ENCODE measurements at places on chromosomes 13 and 19. TPM values are rescaled to one million over a fixed set of nuclear protein-coding genes. Genes with fewer than 3 reads are reported as not detected.
A peak's percentile ranks its signal among the peaks of the same experiment; 100 is the strongest.

Gene VSTM2B
- total RNA-seq = not detected

Gene IZUMO2
- total RNA-seq = not detected

Gene TSSK6
- 4.0 TPM for total RNA-seq

Gene SIRT2
- 119 TPM for total RNA-seq

Gene GFY
- not detected for total RNA-seq

Gene BBC3
- 11.2 TPM for total RNA-seq

DNA sequence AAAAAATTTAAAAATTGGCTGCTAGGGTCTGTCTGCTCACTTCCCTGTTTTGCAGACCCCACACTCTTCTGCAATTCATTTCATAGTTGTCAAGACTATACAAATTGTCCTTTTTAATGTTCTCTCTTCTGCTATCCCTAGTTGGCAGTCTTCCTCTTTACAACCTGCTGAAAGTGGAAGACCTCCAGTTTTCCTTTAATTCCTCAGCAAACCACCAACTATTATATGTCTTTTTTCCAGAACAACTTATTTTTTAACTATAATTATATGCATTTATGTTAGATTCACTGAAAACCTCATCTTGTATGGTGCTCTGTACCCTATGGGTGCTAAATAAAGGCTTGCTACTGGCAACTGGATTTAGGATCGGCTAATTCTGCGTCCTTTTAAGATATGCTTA is 1.1 kb upstream of the PHF11 start:
- DNase-seq = no peak

- peak; percentile 13 for DNase-seq
Measured at GRCh38 chr19:2038284-2039088, 12.6 kb downstream of the MKNK2 start.

- DNase-seq = no peak
Measured at GRCh38 chr19:13599681-13600080, 93.4 kb upstream of the CACNA1A start.

GRCh38 chr13:34358811-34359513 is 541.0 kb downstream of the RFC3 start:
- DNase-seq = no peak

DNA sequence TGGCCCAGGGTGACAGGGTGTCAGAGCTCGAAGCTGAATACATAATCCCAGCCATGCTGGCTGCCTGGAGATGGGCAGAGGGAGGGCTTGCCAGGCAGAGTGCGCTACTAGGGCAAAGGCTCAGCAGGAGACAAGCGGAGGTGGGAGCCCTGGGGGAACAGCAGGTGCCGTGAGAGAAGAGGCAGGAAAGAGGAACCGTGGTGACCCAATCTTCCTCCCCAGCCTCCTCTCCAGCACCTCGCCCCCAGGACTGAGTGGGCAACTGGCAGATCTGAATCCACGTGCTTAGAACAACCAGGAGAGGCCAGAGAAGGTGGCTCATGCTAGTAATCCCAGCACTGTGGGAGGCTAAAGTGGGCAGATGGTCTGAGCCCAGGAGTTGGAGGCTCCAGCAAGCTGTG is 11.0 kb upstream of the CCL25 start:
- DNase-seq = no peak

DNA sequence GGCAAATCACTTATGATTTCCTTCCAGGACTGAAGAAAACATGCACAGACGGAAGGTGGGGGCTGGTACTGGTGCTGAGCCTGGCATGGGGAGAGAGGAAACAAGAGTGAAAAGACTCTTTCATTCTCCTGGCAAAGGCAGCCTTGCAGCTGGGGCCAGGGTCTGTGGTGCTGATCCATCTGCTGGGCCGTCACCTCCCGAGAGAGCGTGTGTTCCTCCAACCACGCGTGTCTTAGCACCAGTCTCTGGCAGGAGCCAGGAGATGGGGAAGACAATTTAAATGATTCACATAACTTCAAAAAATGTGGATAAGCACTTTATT is 23.9 kb upstream of the SPART start:
- no peak for DNase-seq

DNA sequence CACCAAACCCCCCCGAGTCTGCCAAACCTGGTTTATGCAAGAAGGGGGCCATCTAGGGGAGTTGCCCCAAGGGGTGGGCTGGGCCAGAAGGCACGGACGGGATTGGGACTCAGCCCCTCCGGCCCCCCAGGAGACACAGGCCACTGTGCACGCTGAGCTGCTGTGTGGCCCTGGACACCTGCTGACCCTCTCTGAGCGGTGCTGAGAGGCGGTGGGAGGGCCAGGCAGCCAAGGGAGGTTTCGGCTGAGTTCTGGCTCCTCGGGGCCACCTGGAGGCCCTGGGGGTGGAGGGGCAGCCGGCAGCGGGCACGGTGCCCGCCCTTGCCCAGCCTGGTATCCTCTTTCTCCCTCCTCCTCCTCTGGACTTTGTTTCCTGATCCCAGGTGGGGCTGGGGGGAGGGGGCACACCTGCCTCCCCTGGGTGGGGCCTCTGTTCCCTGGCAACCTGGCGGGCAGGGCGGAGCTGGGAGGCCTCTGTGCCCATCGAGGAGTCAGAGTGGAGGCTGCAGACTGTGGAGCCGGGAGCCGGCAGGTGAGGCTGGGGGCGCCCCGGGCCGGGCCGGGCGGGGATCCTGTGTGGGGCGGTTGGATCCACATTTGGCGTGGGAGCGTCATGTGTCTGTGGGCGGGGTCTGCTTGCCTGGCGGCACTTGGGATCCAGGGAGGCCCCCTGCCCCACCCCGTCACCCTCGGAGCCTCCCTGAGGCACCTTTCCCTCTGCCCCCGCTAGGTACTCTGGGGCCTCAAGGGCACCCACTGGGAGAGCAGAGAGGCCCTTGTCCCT is at the start of gene MISP:
TSS of gene MISP (plus strand) at position 473 of the 784 bp plus-strand sequence. CDS start 5,835 bp downstream, outside the sequence.
- DNase-seq = no peak

DNA sequence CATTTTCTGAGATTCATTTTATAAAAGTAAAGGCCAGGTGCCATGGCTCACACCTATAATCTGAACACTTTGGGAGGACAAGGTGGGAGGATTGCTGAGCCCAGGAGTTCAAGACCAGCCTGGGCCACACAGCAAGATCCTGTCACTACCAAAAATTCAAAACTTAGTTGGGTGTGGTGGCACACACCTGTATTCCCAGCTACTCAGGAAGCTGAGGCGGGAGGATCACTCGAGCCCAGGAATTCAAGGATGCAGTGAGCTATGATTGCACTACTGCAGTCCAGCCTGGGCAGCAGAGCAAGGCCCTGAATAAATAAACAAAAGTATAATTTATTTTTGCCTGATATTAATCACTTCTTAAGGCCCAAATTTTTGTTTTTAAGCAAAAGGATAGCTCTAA is 40.5 kb downstream of the DHRS12 start:
- DNase-seq = no peak

DNA sequence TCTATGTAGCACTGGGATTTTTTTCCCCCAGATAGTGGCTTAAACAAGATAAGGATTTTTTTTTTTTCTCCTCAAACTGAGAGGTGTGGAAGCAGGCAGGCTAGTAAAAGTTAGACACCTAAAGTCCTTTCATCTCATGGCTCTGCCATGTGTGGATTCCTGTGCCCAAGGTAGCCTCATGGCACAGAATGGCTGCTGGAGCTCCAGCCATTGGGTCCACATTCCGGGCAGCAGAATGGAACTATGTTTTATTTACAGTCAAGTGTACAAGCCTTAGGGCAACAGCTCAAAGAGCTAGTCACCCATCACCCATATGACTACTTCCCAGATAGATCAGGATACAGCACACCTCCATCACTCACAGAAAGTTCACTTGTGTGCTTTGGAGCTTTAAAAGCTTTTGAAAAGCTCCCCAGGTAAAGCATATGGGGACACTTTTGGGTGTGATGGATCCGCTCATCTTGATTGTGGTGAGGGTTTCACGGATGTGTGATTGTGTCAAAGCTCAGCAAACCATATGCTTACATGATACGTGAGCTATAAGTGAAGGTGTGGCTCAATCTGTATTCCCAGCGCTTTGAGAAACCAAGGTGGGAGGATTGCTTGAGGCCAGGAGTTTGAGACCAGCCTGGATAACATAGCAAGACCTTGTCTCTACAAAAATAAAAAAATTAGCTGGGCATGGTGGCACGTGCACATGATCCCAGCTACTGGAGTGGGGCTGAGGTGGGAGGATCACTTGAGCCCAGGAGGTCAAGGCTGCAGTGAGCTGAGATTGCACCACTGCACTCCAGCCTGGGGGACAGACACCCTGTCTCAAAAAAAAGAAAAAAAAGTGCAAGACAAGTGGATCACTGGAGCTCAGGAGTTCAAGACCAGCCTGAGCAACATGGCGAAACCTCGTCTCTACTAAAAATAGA is 18.1 kb downstream of the PGLS start:
- DNase-seq = no peak

DNA sequence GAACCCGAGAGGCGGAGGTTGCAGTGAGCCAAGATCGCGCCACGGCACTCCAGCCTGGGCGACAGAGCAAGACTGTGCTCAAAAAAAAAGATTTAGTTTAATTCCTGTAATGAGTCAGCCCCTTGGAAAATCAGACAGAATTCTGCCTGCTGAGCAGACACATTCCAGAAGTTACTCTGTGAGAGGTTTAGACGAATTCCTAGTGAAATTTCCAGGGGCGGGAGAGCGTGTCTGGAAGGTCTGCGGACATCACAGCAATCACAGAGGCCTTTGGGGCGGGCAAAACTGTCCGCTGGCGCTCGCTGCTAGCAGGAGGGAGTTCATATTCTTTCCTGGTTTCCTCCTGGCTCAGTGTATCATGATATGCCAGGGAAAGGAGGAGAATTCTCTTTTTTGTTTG is 17.5 kb downstream of the MISP start:
- DNase-seq = no peak

DNA sequence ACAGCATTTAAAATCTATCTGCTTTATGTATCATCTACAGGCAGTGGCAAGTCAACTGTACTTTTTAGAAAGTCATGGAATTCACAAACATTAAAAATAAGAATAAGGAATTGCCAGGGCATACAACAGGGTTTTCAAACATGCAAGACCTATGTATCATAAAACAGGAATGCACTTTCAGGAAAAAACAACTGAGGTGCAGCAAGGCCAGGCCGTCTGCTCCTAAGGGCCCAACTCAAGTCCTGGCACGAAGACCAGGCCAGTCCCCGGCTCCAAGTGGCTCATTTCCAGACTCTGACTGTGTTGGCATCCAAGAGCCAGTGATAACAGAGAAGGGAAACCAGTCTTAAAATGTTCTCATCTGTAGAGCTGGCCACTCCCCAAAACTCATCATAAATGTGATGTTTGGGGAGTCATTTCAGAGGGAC is 7.1 kb downstream of the RFX2 start:
- peak; percentile 94 for DNase-seq

GRCh38 chr13:33146843-33147611 is 130.8 kb downstream of the KL start:
- DNase-seq = no peak

GRCh38 chr13:41060724-41061074 is 610 bp upstream of the WBP4 start:
- DNase-seq = peak; percentile 96

DNA sequence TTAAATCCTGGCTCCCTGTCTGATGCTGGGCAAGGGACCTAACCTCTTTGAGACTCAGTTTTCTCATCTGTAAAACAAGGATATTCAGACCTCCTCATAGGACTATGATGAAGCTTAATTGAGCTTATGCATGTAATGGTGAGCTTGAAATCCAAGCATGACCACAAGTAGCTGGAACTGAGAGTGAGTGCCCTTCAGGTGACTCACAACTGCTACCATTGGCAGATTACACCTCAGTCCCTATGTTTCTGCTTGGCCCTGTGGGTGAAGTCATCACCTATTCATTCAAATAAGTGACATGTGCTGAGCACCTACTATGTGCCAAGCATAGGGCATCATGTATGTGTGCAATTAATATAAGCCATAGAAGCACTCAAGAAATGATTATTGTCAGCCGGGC is 25.7 kb downstream of the NOVA2 start:
- DNase-seq = no peak

- DNase-seq = no peak
Measured at GRCh38 chr13:97542102-97542685, 108.2 kb downstream of the RAP2A start.

DNA sequence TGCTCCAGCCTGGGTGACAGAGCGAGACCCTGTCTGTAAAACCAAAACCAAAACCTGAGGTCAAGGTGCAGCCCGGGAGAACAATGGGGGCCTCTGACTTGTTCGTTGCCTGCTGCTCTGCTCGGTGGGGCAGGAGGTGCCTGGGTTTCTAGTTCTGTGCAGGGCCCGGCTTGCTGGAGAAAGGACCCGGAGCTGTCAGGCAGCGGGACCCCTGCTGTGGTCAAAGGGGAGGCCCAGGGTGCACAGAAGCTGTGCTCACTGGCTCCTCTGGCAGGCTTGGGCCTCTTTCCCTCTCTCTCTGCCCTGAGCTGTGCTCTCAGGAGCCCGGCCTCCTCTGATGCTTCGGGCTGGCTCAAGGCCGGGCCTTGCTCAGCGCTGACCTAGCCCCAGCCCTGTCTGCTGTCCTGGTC is 3.5 kb downstream of the LRP3 start:
- DNase-seq = no peak

- DNase-seq = no peak
Measured at GRCh38 chr13:47708386-47708785, 292.7 kb downstream of the SUCLA2 start.

DNA sequence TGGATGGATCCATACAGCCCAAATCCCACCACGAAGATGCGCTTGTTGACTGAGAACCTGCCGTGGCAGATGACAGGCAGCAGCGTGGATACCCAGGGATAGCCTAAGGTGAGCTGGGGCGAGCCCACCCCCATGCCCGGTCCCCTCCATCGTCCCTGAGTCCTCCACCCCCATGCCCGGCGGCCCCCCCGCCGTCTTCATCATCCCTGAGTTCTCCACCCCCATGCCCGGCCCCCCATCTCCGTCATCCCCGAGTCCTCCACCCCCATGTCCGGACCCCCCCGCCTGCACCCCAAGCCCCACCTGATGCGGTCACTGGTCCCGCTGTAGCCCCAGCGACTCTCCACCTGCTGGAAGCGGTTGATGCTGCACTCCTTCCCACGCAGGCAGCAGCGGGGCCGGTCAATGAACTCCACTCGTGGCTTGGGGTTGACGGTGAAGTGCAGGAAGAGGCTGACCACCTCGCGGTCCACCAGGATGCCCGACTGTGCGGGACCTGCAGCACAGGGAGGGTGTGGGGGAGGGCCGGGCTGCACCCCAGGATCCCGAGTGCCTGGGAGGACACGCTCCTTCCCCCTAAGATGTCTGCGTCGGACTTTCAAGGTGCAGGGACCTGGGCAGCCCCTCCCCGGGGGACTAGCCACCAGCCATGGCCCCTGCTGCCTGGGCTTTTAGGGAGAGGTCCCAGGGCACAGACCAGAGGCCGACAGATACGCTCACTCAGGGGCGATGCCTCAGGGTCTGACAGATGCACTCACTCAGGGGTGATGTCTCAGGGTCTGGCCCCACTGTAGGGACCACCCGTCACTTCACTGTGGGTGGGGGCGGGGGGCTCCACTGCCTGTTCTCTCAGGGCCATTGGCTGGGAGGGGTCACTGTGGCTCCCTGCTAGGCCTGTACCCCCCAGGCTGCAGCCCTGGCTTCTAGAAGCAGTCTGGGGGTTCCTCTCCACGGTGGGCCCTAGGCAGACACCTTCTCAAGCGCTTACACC is 28.0 kb downstream of the BTBD2 start:
- DNase-seq = no peak

Measured in lower leg skin (tissue), 4 donors.